NCI-H1694 (cell line): ENCODE measurements at places on chromosomes 5 and 9.

DNA sequence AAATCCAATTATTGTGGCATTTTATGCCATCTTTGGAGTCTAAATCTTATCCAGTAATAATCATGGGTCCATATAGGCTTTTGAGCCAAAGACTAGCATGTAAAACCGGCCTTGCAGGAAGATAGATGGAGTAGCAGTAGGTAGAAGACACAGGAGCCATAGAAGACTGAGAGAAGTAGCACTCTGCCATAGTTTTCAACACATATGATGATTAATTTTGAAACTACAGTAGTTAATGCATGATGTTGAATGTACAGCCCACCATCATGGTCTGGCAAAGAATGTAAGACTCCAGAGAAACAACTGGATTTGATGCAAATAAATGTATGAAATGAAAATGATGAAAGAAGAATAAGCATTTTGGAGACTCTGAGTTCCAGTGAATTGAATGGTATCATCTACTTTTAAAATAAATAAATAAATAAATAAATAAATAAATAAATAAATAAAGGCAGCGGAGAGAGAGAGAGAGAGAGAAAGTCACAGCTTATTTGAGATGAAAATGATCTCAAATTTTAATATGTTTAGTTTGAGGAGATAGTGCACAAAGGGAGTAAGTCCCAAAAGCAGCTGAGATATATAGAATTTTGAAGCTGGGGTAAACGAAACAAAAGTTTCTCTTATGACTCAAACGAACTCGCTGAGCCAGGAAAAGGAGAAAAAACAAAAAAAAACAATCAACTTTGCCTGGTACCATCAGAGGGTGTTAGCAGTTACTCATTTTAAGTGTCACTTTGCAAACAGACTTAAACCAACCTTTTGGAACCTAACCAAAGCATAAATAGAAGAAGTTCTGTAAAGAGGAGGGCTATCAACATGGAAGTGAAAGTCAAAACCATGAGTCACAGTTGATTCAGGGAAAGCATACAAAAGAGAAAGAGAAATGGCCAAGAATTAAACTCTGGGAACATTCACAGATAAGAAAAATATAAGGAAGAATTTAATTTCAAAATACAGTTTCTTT is 388.7 kb downstream of the CETN3 start:
- no peak for DNase-seq

DNA sequence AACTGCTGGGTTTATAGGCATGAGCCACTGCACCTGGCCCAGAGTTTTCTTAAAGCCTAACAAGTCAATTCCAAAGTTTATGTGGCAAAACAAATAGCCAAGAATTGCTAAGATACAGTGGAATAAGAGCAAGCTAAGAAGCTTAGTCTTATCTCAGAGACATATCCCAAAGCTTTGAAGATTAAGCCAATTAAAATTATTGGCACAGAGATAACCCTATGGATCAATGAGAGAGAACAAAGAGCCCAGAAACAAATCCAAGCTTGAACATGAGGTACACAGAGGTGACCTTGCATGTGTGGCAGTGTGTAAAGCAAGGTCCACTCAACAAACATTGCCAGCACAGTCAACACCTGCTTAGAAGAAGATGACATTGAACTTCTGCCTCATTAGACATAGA is 13.3 kb downstream of the BTNL3 start:
- DNase-seq: no peak

- DNase-seq: no peak
Observed at GRCh38 chr5:176742246-176743105, 67.9 kb upstream of the UNC5A start.

GRCh38 chr5:144457160-144457559 is 286.5 kb downstream of the KCTD16 start:
- DNase-seq: no peak

DNA sequence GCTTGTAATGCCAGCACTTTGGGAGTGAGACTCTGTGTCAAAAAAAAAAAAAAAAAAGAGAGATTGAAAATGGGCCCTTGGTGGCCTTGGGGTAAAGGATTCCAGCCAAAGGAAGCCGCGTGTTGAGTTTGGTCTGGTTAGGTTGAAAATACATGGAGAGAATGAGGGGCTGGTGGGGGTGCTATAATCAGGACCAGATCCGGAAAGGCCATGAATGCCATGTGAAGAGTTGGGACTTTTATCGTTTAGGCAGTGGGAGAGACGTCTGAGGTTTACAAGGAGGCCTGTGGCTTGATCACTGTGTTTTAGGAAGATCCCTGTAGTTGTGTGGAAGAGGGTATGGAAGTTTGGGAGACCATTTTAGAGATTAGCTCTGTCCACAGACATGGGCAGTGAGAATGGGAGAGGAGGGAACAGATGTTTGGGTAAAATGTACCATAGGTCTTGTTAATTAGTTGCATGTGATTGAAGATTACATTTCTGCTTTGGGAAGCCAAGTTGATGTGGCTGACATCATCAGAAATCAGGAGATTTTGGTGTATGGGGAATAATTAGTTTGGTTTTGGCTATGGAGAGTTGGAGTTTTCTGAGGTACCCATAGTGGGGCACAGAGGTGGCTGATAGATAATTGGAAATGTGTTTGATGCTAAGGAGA is 3.5 kb downstream of the MSANTD3 start:
- no peak for DNase-seq

DNA sequence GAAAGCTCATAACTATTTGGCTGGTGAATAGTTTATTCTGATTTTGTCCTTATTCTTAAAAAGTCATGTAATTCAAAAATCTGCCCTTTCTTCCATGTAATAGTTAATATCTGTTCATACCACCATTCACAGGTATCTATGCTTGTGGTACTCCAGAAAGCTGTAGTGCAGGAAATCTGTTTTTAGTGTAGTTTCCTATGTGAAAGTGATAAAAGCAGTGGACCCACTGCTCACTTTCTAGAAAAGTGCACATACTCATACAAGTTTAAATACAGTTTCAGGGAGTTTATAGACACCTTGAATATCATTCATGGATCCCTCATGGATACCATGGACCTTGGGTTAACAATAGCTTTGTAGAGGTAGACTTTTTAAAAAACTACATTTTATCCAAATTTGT is 20.2 kb downstream of the PBX3 start:
- no peak for DNase-seq

DNA sequence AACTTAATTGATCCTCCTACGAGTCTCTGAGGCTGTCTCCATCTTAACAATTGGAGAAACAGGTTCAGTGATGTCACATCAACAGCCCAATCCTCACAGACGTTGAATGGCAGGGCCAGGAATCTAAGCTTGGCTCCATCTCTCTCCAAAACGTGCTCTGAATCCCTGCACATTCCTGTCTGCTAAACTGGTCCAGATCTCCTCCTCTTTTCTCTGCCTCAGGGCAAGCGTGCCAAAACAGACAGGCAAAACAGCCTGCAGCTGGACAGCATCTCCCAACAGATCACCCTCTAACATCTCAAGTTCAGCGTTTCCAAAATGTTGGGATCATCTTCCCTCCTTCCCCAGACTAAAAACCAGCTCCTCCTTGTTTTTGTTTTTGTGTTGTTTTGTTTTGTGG is 6.6 kb downstream of the FBP1 start:
- DNase-seq: no peak

GRCh38 chr5:141519605-141520565 is 31.0 kb downstream of the PCDHGC5 start:
- DNase-seq: no peak

DNA sequence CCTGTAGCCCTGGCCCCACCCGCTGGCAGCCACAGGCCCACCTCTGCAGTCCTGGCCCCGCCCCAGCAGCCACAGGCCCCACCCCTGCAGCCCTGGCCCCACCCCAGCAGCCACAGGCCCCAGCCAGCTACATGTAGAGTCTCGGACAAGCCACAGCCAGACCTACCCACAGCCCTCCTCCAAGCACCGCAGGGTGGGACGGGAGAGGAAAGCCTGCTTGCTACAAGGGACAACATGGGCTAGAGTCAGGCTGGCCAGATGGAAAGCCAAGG is 49.5 kb upstream of the SARDH start:
- DNase-seq: no peak

DNA sequence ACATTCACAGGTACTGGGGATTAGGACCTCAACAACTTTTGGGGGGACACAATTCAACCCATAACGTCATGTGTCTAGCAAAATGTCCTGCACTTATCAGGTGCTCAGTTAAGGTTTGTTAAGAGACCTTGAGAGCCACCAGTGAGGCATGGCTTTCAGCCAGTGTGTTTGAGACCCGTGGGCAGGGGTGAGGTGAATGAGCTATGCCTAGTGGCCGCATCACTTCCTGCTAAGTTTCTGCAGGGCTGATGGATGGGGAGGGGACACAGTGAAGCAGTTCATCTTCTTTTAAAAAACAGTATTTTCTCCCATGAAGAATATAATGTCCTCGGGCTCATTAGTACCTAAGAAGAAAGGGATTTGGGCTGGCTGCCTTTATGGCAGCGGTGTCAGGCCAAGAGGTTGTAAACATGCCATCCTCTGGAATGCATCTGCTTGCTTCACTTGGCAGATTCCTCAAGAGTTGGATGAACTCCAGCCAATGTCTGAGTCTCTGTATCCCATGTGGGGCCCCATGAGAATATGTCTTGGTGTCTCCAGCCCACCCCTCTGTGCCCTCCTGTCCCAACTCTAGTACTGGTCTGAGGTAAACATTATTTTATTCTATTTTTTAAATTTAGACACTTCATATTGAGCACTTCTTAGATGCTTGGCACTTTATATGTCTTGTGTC is 282.2 kb downstream of the CWC27 start:
- no peak for DNase-seq

DNA sequence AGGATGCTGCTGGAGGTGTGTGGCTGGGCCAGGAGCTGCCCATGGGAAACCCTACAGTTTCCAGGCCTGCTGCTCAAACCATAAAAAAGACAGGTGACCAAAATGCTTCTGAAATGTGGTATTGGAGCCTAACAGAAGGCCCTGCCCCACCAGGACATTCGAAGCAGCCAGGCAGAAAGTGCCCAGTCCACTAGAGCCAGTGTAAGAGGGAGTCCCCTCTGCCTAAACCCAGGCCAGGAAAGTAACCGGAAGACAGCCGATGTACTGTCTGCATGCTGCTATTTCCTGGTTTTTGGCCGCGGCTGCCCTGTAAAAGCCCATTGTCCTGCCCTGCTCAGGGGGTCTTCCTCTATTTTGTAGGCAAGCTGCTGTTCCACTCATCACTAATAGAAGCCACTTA is 150.7 kb upstream of the IRX2 start:
- no peak for DNase-seq

- DNase-seq: no peak
Observed at GRCh38 chr9:124248066-124248465, 9.7 kb upstream of the NEK6 start.

GRCh38 chr9:135476561-135477355 is 2.8 kb upstream of the PPP1R26 start:
- no peak for DNase-seq

- DNase-seq: no peak
Observed at GRCh38 chr5:78983601-78984438, 1.3 kb downstream of the ARSB start.

DNA sequence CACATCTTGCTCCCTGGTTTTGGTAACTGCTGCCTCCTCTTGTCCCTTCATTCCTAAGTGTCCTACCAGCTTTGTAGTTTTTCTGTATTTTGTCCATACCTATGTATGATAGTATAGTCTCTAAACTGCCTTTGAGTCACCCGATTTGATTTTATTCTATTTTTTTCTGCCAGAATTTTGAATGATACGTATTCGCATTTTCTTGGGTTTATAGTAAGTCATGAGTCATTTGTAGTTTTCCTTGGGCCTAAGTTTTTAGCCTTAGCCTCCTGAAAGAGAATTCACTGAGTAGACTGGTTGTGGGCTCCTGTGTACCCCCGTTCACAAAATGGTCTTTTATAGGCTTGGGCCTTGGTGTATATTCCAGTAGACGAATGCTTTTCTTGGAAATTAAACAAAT is 59.6 kb downstream of the LRRTM2 start:
- no peak for DNase-seq

DNA sequence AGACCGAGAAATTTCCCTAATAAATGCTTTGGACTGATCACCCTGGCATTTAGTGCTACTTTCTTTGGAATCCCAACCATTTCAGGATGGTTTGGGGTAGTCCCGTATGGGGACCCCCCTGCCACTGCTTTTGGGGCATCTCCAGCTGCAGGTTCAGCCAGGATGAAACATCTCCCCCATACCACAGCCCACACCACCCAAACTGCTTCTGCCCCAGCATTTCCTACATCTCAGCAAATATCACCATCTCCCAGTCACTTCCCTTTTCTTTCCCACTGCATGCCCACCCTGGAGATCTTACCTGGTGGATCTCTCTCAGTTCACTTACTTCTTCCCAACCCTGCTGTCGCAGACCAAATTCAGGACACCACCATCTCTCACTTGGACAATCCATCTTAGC is 4.8 kb upstream of the P4HA2 start:
- no peak for DNase-seq

- no peak for DNase-seq
Observed at GRCh38 chr9:90070056-90070455, 465.2 kb downstream of the GADD45G start.

DNA sequence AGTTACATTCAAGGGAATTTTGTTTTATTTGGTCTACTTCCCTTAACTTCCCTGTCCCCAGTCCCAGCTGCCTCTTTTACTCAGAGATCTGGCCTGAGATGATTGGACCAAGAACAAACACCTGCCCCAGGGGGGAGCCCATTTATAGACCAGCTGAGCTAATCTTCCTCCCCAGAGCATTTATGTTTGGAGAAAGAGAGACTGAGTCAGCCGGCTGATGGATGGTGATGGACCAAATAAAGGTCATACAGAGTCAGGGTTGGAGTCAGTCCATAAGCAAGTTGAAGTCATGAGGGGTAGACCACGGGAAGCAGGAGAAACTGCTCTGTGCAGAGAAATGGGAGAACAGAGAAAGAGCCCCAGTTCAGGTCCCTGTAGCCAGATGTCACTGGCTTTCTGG is 77.7 kb downstream of the TMEM174 start:
- no peak for DNase-seq

DNA sequence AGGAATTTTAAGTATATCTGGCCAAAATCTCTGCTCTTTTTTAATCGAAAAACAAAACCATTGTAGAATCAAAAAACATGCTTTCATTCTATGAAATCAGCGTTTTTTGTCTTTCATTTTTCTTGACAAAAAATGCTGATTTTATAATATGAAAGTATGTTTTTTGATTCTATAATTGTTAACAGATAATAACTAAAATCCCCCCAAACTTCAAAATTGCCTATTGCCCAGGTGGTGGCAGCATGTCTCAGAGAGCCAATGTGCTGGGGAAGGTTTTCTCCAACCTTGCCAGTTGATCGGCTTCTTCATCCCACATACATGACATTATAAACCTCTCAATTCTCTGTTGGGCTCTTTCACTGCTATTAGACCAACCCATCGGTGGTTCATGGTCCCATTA is 5.1 kb upstream of the SMIM15 start:
- DNase-seq: peak; percentile 16

DNA sequence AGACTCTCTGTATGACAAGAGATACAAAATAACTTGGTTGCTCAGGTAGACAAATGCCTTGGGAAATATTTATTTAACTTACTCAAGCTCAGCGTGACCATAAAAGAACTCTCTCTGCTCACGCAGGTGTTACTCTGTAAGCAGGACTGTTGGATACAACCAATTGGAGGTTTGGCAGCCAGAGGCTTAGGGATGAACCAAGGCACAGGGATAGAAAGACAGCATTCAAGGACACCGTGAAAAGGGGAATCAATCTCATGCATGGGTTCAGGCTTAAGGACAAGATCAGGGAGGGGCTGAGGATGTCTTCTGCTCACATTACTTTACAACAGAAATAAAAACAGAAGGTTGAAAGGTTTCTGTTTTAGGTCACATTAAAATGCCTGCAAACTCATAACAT is 389.0 kb upstream of the BRINP1 start:
- DNase-seq: no peak
